Thyroid gland (tissue), 4 donors: ENCODE measurements at places on chromosomes 7 and 10. TPM values are rescaled to one million over a fixed set of nuclear protein-coding genes. Genes with fewer than 3 reads are reported as not detected.

DNA sequence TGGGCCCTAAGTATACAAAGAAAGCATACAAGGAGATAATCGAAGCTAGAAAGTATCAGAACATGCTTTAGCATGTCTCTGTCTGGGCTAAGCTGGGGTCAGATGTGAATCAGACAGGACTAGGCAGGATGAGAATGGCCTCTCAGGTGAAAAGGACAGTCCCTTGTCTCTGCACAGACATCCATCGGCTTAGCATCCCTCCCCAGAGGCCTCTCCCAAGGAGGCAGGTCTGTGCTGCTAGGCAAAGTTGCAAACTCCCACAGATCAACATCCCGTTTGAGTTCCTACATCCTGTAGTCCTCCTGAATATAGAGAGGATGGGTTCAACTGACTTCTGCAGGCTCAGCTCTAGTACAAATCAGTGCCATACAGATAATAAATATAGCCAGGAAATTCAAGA is 24.5 kb downstream of the CHST15 start:
- H3K36me3 ChIP-seq, result no peaks in the 10 kb centered on the region
- H3K4me3 ChIP-seq, result no peak overlapping the region
- no peaks in the 10 kb centered on the region for H3K27me3 ChIP-seq
- DNase-seq, result no peak

DNA sequence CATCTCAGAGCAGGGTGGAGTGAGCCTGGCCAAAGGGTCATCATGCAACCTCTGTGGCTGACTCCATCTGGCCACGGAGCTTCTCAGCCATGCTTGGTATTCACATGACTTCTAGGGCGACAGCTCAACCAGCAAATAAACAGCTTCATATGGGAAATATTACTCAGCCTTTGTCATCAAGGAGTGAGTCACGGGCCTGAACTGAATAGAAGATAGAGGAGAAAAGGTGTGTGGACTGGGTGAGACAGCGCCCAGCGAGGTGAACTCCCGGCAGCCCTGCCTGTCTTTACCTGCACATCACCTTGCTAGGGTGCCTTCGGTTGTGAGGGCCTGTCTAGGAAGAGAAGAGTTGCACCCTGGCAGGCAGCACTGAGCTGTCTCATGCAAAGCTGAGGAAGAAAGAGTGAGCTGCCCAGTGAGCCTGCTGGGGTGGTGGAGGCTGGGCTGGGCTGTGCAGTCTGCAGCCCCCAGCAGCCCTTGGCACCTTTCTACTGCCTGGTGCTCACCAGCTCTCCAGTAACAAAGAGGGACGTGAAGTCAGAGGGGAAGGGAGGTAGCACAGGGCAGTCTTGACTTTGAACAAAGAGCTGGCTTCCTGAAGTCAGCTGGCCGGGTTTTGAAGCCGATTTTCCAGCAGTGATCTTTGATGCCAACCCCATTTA is 114.2 kb downstream of the EGFR start:
- DNase-seq, result no peak
- no peaks in the 10 kb centered on the region for H3K27me3 ChIP-seq
- peaks cover 69% of the 10 kb centered on the region for H3K4me1 ChIP-seq
- H3K27ac ChIP-seq, result no peak overlapping the region

DNA sequence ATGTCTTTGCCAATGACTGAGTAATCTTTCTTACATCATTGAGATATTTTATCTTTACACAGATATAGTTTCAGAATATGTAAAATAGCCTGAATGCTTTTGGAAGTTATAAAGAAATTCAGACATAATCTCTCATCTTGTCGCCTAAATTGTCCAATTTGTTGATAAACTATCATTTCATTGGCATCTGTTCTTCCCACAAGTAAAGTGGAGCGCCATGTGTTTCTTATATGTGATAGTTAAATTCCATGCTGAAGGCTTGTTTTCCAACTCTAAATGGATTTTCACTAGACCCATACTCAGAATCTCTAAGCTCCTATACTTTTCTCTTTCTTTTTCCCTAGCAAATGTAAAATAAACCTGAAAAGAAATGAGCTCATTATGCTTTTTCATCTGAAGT is 640.1 kb upstream of the MBL2 start:
- DNase-seq, result no peak
- H3K4me3 ChIP-seq, result no peak overlapping the region
- no peaks in the 10 kb centered on the region for H3K27me3 ChIP-seq
- H3K27ac ChIP-seq, result no peak overlapping the region

DNA sequence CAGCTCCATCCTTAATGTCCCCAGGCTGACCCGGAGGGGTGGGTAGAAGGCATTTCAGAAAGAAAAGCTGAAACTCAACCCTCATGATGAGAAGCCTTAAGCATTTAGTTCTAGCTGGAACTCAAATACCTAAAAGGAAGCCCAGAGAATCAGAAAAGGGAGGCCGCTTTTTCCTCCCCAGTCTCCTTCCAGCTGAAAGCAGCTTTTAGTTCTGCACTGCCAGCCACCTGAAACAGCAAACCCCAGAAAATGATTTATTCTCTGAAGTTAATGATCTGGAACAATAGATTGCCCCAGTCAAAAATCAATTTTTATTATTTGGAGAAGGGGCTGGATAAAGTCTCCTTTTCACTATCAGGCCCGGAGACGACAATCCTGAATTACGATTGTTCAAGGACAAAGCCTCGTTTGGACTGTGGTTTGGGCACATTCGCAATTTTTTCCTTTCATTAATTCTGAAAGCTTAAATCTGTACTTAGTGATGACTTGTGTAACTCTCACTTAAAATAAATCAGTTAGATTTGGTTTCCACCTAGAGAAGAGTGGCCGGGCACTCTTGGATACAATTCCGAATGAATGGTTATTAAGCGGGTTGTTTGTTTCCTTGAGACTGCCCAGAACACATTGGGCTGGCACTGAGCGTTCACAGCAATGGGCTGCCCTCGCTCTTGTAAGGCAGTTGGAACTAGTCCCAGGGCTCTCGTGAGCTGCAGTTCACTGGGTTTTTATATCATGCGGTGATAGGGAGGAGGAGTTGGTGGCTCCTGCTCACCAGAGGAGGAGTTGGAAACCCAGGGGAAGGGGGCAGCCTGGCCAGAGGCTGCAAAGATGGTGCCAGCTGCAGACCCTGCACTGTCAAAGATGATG is 262.2 kb downstream of the CCSER2 start:
- H3K27me3 ChIP-seq, result no peaks in the 10 kb centered on the region
- H3K36me3 ChIP-seq, result no peaks in the 10 kb centered on the region
- no peak overlapping the region for H3K4me3 ChIP-seq
- peaks cover 18% of the 10 kb centered on the region for H3K4me1 ChIP-seq
- H3K27ac ChIP-seq, result peak overlapping the region; percentile 2
- DNase-seq, result peak; percentile 95

DNA sequence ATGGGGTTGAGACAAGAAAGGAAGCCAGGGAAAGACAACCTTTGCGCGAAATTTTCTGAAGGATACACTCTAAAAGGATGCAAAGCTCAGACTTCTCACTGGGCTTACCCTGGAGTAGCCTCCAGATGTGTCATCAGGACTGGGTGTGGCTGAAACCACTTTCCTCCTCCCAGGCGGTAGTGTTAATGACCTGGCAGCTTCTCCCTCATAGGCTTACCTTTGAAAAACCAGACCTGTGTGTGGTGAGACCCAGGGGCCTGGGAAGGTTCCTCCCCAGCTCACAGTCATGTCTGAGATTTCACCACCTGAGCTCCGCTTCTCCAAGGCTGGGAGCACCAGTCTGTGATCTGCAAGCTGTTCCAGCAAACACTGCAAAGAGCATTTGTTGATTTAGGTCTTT is 93.7 kb downstream of the EPC1 start:
- no peak overlapping the region for H3K27ac ChIP-seq
- no peaks in the 10 kb centered on the region for H3K27me3 ChIP-seq
- H3K36me3 ChIP-seq, result no peaks in the 10 kb centered on the region
- no peak overlapping the region for H3K4me3 ChIP-seq
- no peaks in the 10 kb centered on the region for H3K4me1 ChIP-seq

DNA sequence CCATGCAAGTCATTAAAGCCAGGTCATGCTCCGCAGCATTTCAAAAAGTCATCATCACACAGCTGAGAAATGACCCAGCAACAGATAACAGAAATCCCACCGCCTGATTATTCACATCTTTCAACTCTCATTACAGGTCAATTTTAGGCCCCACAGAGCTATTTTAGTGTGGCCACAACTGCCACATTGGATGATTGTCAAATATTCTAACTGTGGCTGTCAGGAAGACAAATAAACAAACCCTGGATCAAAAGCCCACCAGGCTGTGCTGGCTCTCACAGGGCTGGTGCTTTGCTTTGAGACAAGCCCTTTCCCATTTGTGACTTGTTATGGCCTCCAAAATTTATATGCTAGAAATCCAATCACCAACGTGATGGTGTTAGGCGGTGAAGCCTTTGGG is 117.6 kb upstream of the CDC14C start:
- no peak overlapping the region for H3K4me3 ChIP-seq
- no peak for DNase-seq
- no peaks in the 10 kb centered on the region for H3K4me1 ChIP-seq
- no peak overlapping the region for H3K27ac ChIP-seq

- no peaks in the 10 kb centered on the region for H3K27me3 ChIP-seq
- no peaks in the 10 kb centered on the region for H3K36me3 ChIP-seq
- no peak overlapping the region for H3K4me3 ChIP-seq
- no peak for DNase-seq
These were observed 12.9 kb upstream of the SORBS1 start for GRCh38 chr10:95573964-95574604.

DNA sequence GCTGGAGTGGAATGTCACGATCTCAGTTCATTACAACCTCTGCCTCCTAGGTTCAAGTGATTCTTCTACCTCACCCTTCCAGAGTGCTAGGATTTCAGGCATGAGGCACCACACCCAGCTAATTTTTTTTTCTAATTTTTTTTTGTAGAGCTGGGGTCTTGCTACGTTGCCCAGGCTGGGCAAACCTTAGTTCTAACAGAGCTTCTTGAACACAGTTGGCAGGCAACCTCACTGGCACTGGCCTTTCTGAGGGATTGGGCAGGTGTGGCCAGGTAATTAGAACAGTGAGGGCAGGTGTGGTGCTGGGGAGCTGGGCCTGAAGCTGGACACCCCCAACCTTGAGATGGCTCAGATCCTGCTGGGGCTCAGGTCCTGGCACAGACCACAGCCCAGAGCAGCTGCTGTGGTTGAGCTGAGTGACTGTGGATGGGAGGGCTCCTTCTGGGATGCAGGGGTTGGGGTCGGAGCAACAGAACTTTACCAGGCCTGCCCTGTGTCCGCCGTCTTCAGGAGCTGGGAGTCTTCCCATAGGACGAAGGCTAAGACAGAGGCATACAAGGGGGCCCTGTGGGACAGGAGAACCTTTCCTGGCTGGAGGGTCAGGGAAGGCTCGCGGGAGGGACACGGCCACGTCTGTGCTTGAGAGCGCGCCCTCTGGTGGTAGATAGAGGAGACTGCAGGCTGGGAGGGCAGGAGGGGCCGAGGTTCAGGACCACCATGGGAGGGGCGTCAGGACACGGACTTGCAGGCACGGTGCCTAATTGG is 48.2 kb downstream of the COL26A1 start:
- H3K4me3 ChIP-seq, result no peak overlapping the region
- peak; percentile 28 for DNase-seq
- no peaks in the 10 kb centered on the region for H3K4me1 ChIP-seq
- H3K27ac ChIP-seq, result no peak overlapping the region

DNA sequence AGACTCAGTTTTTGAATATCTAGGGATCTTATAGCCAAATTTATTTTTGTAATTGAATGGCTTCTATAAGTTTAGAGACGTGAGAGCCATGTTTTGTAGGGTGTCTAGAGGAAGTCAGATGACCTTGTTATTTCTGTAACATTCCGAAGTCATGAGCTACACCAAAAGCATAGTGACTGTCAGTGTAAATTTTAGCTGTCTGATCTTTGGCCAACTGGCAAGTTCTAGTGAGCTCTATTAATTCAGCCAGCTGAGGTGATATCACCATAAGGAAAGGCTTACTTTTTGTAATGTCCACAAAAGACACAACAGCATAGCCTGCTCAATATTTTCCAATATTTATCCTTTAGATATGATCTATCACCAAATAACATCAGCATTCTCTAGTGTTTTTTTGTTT is 9.9 kb upstream of the NT5C3A start:
- peaks cover 7% of the 10 kb centered on the region for H3K4me1 ChIP-seq
- H3K36me3 ChIP-seq, result no peaks in the 10 kb centered on the region
- H3K27me3 ChIP-seq, result no peaks in the 10 kb centered on the region
- H3K4me3 ChIP-seq, result no peak overlapping the region
- DNase-seq, result no peak

- H3K4me3 ChIP-seq, result peak overlapping the region; percentile 28
- H3K27ac ChIP-seq, result peak overlapping the region; percentile 84
- H3K36me3 ChIP-seq, result no peaks in the 10 kb centered on the region
These were observed 1.4 kb downstream of the KBTBD2 start for GRCh38 chr7:32890010-32890792.

- DNase-seq, result peak; percentile 78
- no peaks in the 10 kb centered on the region for H3K36me3 ChIP-seq
- H3K27ac ChIP-seq, result no peak overlapping the region
- no peaks in the 10 kb centered on the region for H3K4me1 ChIP-seq
- no peaks in the 10 kb centered on the region for H3K27me3 ChIP-seq
These were observed 136.6 kb downstream of the PTPN20 start for GRCh38 chr10:47047577-47048525.

DNA sequence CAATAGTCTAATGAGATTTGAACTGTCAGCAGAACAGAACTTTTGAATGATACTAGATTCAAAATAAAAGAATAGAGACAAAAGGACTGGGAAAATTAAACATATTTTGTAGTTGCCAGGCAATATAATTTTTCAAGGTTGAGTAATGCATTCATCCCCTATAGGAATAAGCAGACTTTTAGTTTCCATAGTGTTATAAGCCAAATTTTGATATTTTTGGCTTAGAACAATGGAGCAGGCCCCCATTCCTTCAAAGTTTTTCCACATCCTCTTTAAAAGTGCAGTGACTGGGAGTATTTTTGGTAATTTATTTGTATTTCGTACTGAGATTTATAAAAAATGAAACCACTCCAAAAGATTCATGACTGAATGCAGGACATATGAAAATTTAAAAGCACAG is 24.0 kb downstream of the MEOX2 start:
- no peaks in the 10 kb centered on the region for H3K36me3 ChIP-seq
- no peaks in the 10 kb centered on the region for H3K27me3 ChIP-seq
- H3K4me3 ChIP-seq, result no peak overlapping the region
- DNase-seq, result no peak
- H3K4me1 ChIP-seq, result no peaks in the 10 kb centered on the region

GRCh38 chr10:112738606-112739591 is 211.1 kb upstream of the TCF7L2 start:
- H3K27ac ChIP-seq, result no peak overlapping the region
- DNase-seq, result no peak
- no peaks in the 10 kb centered on the region for H3K36me3 ChIP-seq
- H3K27me3 ChIP-seq, result no peaks in the 10 kb centered on the region
- peaks cover 6% of the 10 kb centered on the region for H3K4me1 ChIP-seq

DNA sequence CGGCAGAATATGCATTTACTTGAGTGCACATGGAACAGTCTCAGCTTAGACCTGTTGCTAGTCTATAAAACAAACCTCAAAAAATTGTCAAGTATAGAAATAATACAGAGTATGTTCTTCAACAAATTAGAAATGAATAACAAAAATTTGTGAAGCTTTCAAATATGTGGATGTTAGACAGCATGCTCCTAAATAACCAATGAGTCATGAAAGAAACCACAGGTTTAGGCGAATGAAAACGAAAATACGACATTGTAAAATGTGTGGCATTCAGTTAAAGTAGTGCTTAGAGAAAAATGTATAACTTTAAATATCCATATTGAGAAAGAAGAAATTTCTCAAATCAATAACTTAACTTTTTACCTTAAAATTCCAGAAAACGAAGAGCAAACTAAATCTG is 760.0 kb upstream of the SORCS1 start:
- H3K27me3 ChIP-seq, result no peaks in the 10 kb centered on the region
- no peak overlapping the region for H3K27ac ChIP-seq
- DNase-seq, result no peak

The FRAT1 gene
- 8.7 TPM for total RNA-seq

The NANOS1 gene
- total RNA-seq, result 25.0 TPM

The NAT16 gene
- 1.4 TPM for total RNA-seq
